ENCODE measurements at places on chromosomes 13 and 19.

DNA sequence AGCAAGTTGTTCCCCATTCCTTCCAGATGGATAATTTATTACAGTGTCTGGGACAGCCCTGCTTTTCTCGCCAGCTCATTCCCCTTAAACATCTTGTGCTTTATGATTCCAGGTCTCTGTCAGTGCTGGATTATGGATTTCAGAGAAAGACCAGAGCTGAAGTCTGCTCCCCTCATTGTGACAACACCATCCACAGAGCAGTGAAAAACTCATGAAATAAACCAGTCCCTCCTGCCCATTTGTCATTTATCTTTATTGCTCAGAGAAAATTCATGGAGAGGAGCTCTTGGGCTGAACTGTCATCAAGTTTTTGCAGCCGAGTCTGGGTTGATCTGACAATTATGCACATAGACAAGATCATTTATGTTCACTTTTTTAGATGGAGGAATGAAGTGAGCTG lies 92.7 kb upstream of the GPR12 start:
- DNase-seq = no peak

- DNase-seq = no peak
Observed at GRCh38 chr13:86584301-86584700, 785.1 kb upstream of the SLITRK6 start.

GRCh38 chr19:42330241-42330711 lies 4.8 kb downstream of the MEGF8 start:
- no peak for DNase-seq

- no peak for DNase-seq
Observed at GRCh38 chr19:33704271-33704670, 82.5 kb downstream of the CHST8 start.

- DNase-seq = no peak
Observed at GRCh38 chr19:11018179-11018578, 57.3 kb downstream of the SMARCA4 start.

- no peak for DNase-seq
Observed at GRCh38 chr19:54477650-54478049, 4.6 kb upstream of the CDC42EP5 start.

GRCh38 chr13:113152984-113153809 lies 5.3 kb upstream of the PROZ start:
- DNase-seq = no peak

Measured in amniotic stem cell (primary cell).